Osteocyte (in vitro differentiated cells): ENCODE measurements at places on chromosomes 5 and 9.

DNA sequence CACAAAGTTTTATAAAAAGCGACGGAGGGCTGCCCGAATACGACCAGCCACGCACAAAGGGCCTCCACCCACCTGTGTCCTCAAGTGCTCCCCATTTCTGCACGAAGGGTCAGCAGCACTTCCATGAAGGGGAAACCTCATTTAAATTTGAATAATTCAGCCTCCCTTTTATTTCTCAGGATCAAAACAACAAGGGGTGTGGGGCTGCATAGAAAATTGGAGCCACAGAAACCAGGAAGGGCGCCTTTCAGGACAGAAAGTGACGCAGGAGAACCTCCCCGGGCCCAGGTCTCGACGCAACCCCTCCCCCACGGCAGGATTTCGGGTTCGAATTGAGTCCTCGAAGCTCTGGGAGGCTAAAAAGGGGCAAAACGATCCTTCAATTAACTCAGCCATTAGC is 2.1 kb downstream of the NRARP start:
- no peak overlapping the region for H3K27ac ChIP-seq
- peaks cover 10% of the 10 kb centered on the region for H3K27me3 ChIP-seq
- peaks cover 22% of the 10 kb centered on the region for H3K4me1 ChIP-seq
- no peak for DNase-seq
- H3K4me3 ChIP-seq: peak overlapping the region; percentile 47
- no peaks in the 10 kb centered on the region for H3K36me3 ChIP-seq

GRCh38 chr9:27654629-27655285 is 81.5 kb upstream of the C9orf72 start:
- no peak overlapping the region for H3K4me3 ChIP-seq
- no peak overlapping the region for H3K27ac ChIP-seq
- H3K4me1 ChIP-seq: no peaks in the 10 kb centered on the region
- H3K36me3 ChIP-seq: no peaks in the 10 kb centered on the region

DNA sequence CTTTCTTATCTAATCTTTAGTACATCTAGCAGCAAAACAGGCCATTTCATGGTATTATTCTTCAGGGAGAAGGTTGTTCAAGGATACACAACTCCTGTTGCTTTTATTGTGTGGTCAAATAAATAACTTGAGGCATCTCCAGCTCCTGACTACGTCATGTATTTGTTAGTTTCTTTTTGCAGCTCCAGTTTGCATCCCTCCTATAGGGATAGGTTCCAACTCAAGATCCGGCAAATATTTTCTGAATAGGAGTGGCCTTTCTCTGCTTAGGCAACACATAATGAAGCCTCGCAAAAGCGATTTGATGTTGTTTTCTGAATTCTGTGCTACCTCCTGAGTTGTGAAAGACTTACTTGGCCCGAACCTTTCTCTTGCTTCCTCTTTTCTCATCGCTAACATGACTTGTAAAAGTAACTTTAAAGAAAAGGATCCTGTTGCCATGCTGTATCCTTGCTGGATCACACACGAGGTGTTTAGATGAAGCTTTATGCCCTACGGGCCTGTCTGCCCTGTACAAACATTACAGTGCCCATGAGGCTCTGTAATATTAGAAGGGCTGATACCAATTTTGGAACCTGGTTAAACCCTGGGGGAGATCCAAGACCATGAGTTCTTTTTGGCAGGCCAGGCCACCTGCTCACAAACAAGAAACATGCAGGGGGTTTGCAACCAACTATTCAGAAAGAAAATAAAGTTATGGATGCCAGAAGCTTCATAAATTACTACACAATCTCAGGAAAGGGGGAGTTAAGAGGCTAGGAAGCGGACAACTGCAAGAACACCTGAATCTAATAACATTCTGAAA is 149.8 kb upstream of the FGF10 start:
- no peaks in the 10 kb centered on the region for H3K36me3 ChIP-seq
- no peaks in the 10 kb centered on the region for H3K27me3 ChIP-seq
- no peak for DNase-seq
- no peak overlapping the region for H3K4me3 ChIP-seq
- no peaks in the 10 kb centered on the region for H3K4me1 ChIP-seq

DNA sequence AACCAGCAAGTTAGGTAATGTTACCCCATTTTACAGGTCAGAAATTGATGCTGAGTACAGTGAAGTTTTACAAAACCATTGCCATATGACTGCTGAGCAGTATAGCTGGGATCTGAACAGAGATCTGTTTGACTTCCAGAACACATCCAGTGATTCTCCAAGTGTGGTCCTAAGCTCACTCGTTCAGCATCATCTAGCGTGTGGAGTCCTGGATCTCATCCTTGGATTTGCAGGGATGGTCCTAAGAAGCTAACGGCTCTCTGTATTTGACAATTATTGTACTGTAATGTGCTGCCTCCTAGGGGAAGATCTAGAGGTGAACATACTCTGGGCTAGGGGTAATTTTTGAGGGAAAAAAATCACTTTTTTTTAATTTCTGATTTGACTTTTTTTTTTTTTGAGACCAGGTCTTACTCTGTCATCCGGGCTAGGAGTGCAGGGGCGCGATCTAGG is 1.4 kb downstream of the SLC26A2 start:
- H3K36me3 ChIP-seq: no peaks in the 10 kb centered on the region
- H3K4me3 ChIP-seq: peak overlapping the region; percentile 88
- H3K4me1 ChIP-seq: peaks cover 44% of the 10 kb centered on the region
- no peaks in the 10 kb centered on the region for H3K27me3 ChIP-seq

- H3K4me1 ChIP-seq: peaks cover 42% of the 10 kb centered on the region
- peak overlapping the region; percentile 90 for H3K4me3 ChIP-seq
- H3K27ac ChIP-seq: peak overlapping the region; percentile 71
- no peak for DNase-seq
- no peaks in the 10 kb centered on the region for H3K27me3 ChIP-seq
Measured at GRCh38 chr5:55535199-55535905, 588 bp upstream of the PLPP1 start.

DNA sequence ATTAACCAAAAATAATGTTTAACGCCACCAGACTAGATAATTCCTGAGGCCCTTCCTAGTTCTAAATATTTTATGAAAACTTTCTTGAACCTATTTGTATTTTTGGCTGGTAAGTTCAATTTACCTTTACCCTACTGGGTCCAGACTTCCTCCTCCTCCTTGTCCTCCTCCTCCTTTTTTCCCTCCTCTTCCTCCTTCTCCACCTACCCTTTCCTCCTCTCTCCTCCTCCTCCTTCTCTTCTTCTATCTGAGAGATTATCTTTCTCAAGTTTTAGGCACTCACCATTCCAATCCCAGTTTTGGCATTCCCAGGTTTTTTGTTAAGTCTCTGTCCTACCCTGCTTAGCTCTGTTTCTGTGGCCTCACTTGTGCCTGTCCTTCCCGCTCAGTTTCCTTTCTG is 24.7 kb upstream of the RAPGEF1 start:
- peaks cover 33% of the 10 kb centered on the region for H3K27me3 ChIP-seq
- no peak overlapping the region for H3K4me3 ChIP-seq
- no peaks in the 10 kb centered on the region for H3K4me1 ChIP-seq
- H3K27ac ChIP-seq: no peak overlapping the region

- no peaks in the 10 kb centered on the region for H3K27me3 ChIP-seq
- H3K4me3 ChIP-seq: no peak overlapping the region
- peaks cover 26% of the 10 kb centered on the region for H3K36me3 ChIP-seq
- no peak for DNase-seq
Measured at GRCh38 chr9:95979446-95979845, 104.0 kb downstream of the ERCC6L2 start.
